Head of caudate nucleus (tissue), 42 donors: ENCODE measurements at places on chromosomes 12 and 14.

GRCh38 chr12:96743606-96744005, 163.5 kb upstream of the NEDD1 start:
- no peak for DNase-seq

GRCh38 chr12:120416490-120417216, 21.3 kb upstream of the COX6A1 start:
- DNase-seq, result no peak

DNA sequence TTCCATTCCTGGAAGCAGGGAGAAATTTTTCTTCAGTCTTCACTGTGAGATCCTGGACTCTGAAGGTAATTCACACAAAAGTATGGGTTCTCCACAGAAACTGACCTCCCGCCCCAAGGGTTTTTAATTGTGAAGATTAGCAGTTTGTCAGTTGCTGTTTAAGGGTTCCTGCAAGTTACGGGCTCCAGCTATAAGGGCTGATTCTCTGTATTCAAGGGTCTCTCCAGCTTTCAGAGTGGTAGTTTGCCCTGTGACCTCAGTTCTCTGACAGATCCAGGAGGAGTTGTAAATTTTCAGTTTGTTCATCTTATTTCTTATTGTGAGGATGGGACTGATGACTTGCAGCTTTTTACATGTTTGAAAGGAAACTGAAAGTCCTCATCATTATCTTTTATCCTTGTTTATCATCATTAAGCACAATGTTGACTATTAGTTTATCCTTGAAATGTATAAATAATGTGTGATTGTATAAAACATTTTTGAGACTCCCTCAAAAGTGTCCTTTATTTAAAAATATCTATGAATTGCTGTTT, 110.9 kb downstream of the SCAF11 start:
- no peak for DNase-seq

DNA sequence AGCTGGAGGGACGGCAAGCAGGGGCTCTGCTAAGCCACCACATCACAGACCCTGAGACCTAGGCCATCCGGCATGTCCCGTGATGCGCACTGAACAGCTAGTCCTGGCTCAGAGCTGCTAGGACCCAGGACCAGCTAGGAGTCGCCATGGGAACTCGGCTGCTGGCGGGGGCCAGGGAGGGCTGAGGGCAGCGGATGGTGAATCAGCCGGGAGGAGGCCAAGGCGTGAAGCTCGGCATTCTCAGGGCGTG, 5.1 kb downstream of the AHNAK2 start:
- no peak for DNase-seq

DNA sequence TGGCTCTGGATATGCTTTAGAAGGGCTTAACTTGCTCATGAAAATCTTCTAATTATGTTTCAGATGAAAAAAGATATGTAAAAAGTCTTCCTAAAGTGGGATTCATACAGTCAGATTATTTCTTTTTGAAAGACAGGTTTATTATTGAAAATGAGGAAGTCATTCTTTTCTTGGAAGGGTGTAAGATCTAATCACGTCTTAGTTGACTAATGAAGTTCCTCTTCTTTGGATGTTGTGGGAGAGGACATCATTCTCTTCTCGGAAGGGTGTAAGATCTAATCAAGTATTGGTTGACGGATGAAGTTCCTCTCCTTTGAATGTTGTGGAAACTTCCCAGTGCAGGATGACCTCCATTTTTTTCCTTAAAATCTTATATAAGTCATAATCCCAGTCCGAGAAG, 74.9 kb downstream of the ALG10 start:
- DNase-seq, result no peak

DNA sequence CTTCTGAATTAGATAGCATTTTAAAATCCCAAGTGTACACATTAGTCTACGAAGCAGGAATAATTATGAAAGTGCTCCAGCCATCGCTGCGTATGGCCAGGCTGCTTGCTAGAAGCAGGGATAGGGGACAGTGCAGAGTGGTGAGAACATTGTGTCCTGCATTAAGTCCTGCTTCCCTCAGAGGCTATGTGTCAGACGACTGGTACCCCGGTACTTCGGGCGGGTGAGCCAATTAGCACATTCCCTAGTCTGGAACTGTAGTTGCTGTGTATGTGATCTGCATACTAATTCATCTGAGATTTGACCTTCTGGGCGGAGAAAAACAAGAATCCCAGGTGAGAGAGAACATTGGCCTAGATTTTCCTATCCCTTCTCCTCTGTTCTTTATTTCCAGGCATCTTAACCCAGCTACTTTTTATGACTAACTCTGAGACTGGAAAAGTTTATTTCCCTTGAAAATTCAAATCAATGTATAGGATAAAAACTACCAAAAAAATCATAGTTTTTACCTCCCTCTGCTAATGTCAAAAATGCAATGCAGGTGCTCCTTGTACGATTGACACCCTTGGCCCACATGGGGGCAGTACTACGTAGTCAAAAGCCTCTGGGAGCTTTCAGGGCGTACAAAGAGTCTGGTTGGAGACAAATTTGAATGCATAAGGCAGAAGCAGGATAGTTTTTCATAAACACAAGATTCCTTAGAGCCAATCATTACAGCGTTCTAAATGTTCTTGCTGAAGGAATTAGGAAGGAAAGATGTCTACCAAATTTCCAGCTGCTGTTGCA, 764.3 kb downstream of the NOVA1 start:
- DNase-seq, result peak; percentile 75

GRCh38 chr14:101286271-101287018, 274.9 kb upstream of the DIO3 start:
- no peak for DNase-seq

GRCh38 chr12:124716208-124717130, 147.2 kb downstream of the SCARB1 start:
- no peak for DNase-seq

DNA sequence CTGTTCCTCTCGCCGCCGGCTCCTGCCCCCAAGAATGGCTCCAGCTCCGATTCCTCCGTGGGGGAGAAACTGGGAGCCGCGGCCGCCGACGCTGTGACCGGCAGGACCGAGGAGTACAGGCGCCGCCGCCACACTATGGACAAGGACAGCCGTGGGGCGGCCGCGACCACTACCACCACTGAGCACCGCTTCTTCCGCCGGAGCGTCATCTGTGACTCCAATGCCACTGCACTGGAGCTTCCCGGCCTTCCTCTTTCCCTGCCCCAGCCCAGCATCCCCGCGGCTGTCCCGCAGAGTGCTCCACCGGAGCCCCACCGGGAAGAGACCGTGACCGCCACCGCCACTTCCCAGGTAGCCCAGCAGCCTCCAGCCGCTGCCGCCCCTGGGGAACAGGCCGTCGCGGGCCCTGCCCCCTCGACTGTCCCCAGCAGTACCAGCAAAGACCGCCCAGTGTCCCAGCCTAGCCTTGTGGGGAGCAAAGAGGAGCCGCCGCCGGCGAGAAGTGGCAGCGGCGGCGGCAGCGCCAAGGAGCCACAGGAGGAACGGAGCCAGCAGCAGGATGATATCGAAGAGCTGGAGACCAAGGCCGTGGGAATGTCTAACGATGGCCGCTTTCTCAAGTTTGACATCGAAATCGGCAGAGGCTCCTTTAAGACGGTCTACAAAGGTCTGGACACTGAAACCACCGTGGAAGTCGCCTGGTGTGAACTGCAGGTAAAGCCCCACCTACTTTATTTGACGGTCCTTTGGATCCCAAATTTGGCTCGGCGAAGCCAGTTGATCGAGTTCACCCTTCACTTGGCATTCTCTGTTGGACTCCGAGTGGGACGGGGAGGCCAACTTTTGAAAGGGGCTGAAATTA, 1.5 kb downstream of the WNK1 start:
- DNase-seq, result peak; percentile 35
